NCI-H82 (cell line): ENCODE measurements at places on chromosomes 13 and 19.

- peak; percentile 3 for DNase-seq
Observed at GRCh38 chr13:105084931-105085330, 1450.5 kb downstream of the EFNB2 start.

GRCh38 chr13:80529734-80530133 is 188.8 kb upstream of the SPRY2 start:
- no peak for DNase-seq

DNA sequence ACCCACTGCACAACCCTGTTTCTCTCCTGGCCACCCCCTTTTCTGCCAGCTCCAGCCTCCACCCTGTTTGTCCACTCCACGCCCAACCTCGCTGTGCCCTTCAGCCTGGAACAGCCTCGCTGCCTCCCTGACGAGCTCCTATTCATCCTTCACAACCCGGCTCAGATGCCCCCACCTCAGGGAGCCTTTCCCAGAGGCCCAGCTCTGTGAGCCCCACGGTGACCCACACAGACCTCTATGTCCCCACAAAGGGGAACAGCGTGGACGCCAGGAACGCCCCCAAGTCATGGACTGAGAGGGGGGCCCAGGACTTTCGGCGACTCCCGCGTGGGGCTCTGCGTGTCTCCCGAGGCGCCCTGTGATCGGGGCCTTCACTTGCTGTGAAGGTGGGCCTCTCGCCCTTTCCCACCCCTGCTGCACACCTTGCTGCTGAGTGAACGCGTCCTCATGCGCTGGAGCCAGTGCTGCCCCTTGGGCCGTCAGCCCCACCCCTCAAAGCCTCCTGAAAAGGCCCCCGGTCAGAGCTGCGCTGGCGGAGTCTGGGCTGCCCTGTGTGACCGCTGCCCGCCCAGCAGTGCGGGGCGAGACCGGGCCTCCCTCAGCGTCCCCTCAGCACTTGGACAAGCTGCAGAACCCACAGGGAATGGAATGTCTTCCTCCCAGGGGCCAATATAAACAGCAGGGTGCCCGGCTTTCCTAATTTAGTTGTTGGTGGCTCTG is 40.0 kb downstream of the ADPRHL1 start:
- no peak for DNase-seq

DNA sequence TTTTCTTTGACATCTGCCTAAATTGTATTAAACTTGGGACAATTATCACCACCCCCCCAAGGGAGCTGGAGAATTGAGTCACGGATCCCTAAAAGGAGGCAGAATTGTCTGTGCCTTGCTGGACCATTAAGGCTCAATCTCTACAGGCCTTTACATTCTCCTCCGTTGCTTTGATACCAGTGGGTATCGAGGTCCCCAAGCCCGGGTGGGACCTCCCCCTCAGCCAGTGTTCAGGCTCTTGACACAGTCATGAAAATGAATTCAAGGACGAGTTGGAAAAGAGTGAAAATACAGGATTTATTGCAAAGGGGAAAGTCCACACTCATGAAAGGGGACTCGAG is 5.6 kb downstream of the PPP1R15A start:
- no peak for DNase-seq

DNA sequence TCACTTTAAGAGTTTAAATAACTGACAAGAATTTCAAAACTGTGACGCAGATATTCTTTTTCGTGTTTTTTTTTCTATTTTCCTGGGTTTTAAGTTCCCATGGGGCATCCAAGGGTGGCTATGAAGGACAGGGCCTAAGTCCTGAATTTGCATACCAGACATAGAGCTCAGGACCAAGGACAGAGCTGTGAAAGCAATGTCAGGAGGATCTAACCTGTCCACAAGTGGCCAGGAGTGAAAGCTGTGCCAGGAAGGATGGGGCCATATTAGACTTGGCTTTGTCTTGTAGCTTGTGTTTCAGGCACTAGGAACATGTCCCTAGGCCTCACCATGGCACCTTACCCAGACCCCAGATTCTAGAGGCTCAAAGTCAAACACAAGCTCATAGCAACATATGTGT is 289.4 kb upstream of the MIR17HG start:
- DNase-seq = no peak

- no peak for DNase-seq
Observed at GRCh38 chr19:3769494-3769893, 2.5 kb downstream of the RAX2 start.

GRCh38 chr13:75405976-75406703 is 75.8 kb downstream of the TBC1D4 start:
- no peak for DNase-seq

DNA sequence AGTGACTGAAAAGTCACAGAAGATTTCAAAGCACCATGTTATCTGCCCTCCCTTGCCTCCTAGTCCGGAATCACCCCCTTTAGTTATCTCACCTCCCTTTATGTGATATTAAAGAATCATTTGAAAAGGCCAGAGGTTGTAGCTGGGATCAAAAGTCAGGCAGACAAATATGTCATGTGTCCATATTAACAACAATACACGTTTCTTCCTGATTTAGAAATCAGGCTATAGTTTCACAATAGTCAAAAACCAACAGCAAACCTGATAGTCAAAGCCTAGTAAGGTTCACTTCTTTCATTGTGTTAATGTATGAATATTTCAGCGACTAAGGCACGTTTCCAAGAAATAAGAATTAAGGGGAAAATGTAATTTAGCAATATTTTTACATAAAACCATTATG is 326.7 kb downstream of the ITGBL1 start:
- DNase-seq = no peak

DNA sequence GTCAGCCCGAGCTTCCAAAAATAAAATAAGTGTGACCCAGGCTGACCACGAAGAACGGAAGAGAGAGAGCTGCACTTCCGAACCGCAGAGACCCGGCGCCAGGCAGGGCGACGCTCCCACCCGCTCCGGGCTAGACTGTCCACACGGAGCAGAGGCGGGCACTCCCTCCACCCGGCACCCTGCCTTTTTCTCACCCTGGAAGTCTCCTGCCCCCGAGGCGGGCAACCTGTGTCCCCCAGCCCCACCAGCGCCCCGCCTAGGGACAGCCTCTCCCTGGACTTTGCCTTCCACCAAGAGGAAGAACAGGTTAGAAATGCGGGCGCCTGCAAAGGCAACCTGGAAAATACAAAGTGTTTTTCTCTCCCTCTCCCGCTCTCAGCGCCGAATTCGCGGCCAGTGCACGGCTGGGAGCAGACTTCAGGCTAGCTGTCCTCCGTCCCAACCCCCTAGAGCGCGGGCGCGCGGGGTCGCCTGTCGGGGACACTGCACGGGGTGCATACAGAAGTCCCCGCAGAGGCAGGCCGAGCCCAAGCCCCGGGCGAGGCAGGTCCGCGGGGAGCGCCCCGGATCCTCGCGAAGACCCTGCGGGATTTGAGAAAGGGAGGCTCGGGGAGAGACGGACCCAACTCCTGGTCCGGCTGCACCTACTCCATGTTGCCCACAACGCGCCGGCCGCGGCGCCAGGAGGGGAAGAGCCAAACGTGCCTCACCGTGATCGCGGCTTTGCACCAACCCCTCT is 845 bp downstream of the SPRY2 start:
- DNase-seq = peak; percentile 54

- DNase-seq = no peak
Observed at GRCh38 chr13:36370108-36370429, 23.9 kb upstream of the SPART start.

DNA sequence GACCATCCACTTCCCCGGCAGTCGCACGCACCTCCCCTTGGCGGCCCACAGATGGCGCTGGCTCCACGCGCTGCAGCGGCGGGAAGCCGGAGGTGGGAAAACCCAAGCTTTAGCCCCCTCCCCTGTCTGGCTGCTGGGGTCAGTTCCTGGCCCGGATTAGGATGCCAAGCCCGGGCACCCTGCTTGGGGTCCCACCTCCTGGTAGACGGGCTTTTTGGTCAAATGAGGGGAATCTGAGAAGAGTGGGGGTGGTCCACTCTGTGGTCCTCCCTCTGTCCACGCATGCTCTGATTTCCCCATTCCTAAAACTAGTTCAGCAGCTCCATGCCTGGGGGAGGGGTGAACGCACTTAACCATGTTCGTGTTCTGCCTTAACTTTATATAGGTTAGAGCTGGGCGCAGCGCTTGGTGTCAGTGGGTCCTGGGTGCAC is 8.1 kb upstream of the ADGRE2 start:
- DNase-seq = peak; percentile 46

DNA sequence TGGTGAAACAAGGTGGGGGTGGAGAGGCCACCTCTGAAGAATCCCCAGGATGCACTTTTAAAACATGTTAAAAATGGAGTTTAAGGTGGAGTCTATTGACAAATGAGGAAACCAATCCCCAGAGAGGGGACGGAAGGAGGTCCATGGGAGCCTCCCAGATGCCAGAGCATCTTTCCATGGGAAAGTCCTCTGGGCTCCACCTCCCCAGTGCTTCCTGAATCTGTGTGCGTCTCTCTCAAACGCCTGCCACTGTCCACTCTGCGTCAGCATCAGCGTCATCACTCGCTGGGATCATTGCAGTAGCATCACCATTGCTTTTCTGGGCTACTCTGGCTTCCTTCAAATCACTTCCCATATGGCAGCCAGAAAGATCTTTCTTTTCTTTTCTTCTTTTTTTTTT is 6.2 kb downstream of the GPR4 start:
- no peak for DNase-seq

GRCh38 chr13:29923554-29924481 is 73.4 kb upstream of the UBL3 start:
- peak; percentile 32 for DNase-seq

GRCh38 chr19:19399733-19400433 is 5.6 kb upstream of the GATAD2A start:
- no peak for DNase-seq

GRCh38 chr13:29125191-29125933 is 305.2 kb downstream of the MTUS2 start:
- no peak for DNase-seq

DNA sequence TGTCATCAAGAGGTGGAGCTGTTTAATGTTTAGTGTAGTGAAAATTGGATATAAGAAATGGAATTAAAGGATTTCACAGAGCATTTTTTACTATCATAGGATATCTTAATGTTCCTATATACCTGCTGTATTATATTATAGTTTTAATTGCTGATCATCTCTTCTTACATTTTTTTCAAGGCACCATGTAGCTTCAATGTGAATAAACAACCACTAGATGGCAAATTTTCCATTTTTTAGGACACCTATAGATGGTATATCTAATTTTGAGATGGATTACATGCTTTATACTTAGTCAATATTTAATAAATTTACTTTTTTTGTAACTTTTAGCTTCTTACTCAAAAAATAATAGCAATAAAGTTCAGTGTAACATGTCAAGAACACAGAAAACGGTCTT is 9.0 kb upstream of the ATXN8OS start:
- peak; percentile 57 for DNase-seq

DNA sequence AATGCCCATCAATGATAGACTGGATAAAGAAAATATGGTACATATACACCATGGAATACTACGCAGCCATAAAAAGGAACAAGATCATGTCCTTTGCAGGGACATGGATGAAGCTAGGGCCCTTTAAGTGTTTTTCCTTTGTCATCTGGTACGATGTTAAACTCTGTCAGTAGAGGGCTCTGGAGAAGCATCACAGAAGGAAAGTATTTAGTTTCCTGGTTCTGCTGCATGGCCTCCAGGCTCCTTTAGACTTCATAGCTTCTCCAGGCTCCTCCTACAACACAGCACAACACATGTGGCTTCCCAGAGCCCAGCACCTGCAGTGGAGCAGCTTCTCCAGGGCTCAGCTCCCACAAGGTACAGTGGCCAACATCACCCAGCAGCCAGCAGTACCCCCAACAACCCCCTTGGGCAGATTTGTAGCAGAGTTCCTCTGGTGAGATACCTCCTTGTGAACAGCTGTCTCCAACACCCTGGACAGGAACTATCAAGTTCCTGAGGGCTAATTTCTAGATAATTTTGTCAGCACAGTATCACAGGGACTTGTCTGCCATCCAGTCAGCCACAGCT is 63.4 kb downstream of the KCTD12 start:
- DNase-seq = peak; percentile 26

DNA sequence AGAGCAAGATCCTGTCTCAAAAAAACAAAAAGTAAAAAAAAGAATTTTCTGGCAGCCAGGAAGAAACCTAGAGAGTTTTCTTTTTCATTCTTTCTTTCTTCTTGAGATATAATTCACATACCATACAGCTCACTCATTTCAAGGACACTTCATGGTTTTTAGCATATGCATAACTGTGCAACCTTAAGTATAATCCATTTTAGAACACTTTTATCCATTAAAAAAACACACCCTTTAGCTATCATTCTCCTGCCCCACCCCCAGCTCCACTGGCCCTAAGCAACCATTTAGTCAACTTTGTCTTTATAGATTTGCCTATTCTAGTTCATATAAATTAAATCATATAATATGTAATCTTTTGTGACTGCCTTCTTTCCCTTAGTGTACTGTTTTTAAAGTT is 8.1 kb upstream of the IPO5 start:
- no peak for DNase-seq

- no peak for DNase-seq
Observed at GRCh38 chr13:85068231-85068630, 731.0 kb downstream of the SLITRK6 start.

GRCh38 chr13:43573361-43573740 is 213.4 kb downstream of the ENOX1 start:
- DNase-seq = no peak

DNA sequence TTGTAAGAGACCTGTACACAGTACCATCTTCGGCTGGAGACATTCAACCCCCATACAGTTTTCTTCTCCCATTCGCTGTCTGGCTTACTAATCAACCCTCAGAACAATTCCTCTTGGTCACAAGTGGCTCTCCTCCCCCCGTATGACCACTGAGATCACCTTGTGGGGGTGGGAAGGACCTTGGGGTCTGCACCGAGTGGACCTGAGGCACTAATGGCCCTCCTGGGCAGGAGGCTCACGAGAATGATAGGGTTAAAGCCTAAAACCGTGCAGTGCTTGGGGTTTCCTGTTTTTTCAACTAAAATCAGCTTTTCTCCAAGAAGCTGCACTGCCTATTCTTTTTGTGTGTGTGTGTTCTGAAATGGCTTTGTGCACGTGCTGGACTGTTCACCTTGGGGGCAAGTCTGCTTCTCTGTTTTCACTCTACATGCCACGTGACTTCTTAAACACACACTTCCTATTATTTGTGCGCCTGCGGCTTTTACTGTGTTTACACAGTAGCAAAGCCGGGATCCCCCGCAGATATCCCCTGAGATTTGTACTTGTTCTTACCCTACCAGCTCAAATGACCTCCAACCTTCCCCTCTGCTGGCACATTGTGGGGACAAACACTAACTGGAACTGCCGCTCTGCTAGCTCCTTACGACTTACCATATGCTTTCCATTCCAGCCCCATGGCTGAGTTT is 12.3 kb downstream of the RBM26 start:
- DNase-seq = peak; percentile 67

DNA sequence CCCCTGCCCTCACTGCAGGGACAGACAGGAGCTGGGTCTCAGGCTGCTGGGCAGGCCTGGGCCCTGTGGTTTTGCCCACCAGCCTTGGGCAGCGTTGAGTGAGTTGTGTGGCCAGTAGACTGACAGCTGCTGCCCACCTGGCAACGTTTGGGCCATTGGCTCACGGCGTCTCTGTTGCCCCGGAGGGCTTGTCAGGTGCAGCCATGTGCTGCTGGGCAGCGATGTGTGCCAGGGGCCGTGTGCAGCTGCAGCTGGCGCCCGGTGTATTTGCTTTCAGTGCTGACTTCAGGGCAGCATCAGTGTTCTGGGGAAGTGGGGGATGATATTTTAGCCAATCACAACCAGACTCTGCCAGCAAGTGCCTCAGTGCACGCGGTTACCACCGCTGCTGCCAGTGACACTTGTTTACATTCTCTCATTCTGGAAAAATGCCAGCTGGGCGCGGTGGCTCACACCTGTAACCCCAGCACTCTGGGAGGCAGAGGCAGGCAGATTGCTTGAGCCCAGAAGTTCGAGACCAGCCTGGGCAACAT is 10.6 kb downstream of the FZR1 start:
- DNase-seq = no peak
